ENCODE measurements at places on chromosomes 2 and 18. TPM values are rescaled to one million over a fixed set of nuclear protein-coding genes. Genes with fewer than 3 reads are reported as not detected.

Gene SERPINB3
- total RNA-seq, result not detected

Gene AGXT
- not detected for total RNA-seq

Gene RFTN2
- 0.40 TPM for total RNA-seq

Gene ATG4B
- 68.9 TPM for total RNA-seq

Gene ARHGEF33
- total RNA-seq, result 0.57 TPM

Gene CD8B2
- not detected for total RNA-seq

Gene DNAJC5G
- total RNA-seq, result not detected

Gene RNF125
- total RNA-seq, result 0.06 TPM

Gene RAD51AP2
- under 0.01 TPM for total RNA-seq

Gene SPIRE1
- total RNA-seq, result 26.0 TPM

Gene EN1
- 2.9 TPM for total RNA-seq

Gene LHCGR
- total RNA-seq, result not detected

Data from LHCN-M2 (cell line).